ENCODE measurements at places on chromosomes 1 and 21. TPM values are rescaled to one million over a fixed set of nuclear protein-coding genes. Genes with fewer than 3 reads are reported as not detected.

The FCRL6 gene
- total RNA-seq, result not detected

The ZBTB37 gene
- total RNA-seq, result 11.3 TPM

The PDPN gene
- 2.0 TPM for total RNA-seq

The OR2L5 gene
- total RNA-seq, result not detected

The PM20D1 gene
- not detected for total RNA-seq
